ENCODE measurements at places on chromosomes 7 and 10. TPM values are rescaled to one million over a fixed set of nuclear protein-coding genes. Genes with fewer than 3 reads are reported as not detected.

The ACBD7 gene
- 1.5 TPM for total RNA-seq

- H3K4me3 ChIP-seq = no peak overlapping the region
- no peaks in the 10 kb centered on the region for H3K27me3 ChIP-seq
- DNase-seq = no peak
- no peaks in the 10 kb centered on the region for H3K4me1 ChIP-seq
Measured at GRCh38 chr10:109773288-109774120, 149.8 kb downstream of the XPNPEP1 start.

DNA sequence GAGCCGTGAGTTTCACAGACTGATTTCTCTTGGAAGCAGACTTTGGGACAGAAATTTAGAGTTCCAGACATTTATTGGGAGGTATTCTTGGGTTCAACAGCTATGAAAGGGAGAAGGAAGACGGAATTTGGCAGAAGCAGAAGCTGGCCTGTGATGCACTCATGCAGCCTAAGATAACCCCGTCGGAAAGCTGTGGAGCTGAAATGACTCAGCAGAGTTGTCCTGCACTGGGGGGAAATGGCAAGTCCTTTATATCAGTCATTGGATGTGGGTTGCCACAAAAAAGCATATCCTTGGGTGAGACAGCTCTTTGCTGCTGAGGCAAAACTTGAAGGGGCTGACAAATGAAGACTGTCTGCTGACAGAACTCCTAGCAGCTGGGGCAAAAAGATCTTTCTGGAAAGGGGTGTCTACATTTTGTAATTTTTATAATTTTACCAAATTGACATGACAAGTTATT lies 11.5 kb upstream of the MICU1 start:
- no peaks in the 10 kb centered on the region for H3K4me1 ChIP-seq
- no peak for DNase-seq
- H3K36me3 ChIP-seq = no peaks in the 10 kb centered on the region
- H3K27ac ChIP-seq = no peak overlapping the region
- H3K27me3 ChIP-seq = no peaks in the 10 kb centered on the region
- H3K4me3 ChIP-seq = no peak overlapping the region

DNA sequence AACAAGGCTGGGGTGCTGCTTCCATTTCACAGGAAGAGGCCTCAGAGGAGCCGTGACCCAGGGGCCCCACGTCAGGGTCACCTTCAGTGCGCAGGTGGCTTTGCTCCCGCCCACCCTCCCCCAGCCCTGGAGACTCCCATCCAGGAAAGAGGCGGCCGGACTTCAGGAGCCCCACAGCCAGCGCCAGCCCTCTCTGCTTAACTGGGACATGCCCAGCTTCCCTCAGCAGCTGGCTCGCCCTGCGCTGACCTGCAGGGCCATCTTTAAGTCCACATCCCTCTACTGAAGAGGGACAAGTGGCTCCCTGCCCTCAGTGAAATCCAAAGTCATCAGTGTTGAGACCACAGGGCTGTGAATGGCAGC lies 141.9 kb upstream of the PPP2R2D start:
- H3K4me3 ChIP-seq = no peak overlapping the region
- no peak for DNase-seq
- no peak overlapping the region for H3K27ac ChIP-seq

- H3K36me3 ChIP-seq = no peaks in the 10 kb centered on the region
- no peak for DNase-seq
- peaks cover 2% of the 10 kb centered on the region for H3K4me1 ChIP-seq
- peaks cover 6% of the 10 kb centered on the region for H3K27me3 ChIP-seq
- H3K27ac ChIP-seq = peak overlapping the region; percentile 85
Measured at GRCh38 chr7:66741710-66742049, 1.1 kb downstream of the RABGEF1 start.
